ENCODE measurements at places on chromosomes 13 and 19. TPM values are rescaled to one million over a fixed set of nuclear protein-coding genes. Genes with fewer than 3 reads are reported as not detected.

CRX gene
- total RNA-seq = not detected

PROZ gene
- total RNA-seq = not detected

C19orf85 gene
- not detected for total RNA-seq

EDNRB gene
- total RNA-seq = 9.0 TPM

SHISA7 gene
- total RNA-seq = not detected

CEACAM16 gene
- not detected for total RNA-seq

OR4F17 gene
- 0.23 TPM for total RNA-seq

CEACAM5 gene
- 0.31 TPM for total RNA-seq

MUC16 gene
- total RNA-seq = under 0.01 TPM

SYNE4 gene
- total RNA-seq = 0.62 TPM

FUT1 gene
- 0.54 TPM for total RNA-seq

GRCh38 chr19:29264897-29265296, 51.9 kb upstream of the UQCRFS1 start:
- no peak for ATAC-seq

GRCh38 chr13:26509491-26509890, 48.0 kb upstream of the WASF3 start:
- peak; percentile 3 for ATAC-seq

DNA sequence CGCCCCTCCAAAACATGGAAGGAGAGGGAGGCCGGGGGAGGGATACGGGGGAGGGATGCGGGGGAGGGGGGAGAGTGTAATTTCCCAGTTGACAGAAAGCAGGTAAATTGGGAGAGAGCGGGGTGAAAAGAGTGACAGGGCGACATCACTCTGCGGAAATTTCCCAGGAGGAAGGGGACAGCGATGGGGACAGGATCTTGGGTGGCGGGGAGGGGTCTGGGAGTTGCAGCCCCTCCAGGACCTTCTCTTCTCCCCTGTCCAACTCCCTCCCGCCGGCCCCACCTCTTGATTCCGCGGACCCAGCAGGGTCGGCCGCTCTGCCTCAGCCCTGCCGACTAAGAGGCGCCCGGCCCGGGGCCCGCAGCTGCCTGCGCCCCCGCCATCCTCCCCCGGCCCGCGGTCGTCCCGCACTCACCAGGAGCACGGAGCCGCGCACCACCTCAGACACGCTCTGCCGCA, 108.0 kb upstream of the DOCK9 start:
- ATAC-seq = no peak

DNA sequence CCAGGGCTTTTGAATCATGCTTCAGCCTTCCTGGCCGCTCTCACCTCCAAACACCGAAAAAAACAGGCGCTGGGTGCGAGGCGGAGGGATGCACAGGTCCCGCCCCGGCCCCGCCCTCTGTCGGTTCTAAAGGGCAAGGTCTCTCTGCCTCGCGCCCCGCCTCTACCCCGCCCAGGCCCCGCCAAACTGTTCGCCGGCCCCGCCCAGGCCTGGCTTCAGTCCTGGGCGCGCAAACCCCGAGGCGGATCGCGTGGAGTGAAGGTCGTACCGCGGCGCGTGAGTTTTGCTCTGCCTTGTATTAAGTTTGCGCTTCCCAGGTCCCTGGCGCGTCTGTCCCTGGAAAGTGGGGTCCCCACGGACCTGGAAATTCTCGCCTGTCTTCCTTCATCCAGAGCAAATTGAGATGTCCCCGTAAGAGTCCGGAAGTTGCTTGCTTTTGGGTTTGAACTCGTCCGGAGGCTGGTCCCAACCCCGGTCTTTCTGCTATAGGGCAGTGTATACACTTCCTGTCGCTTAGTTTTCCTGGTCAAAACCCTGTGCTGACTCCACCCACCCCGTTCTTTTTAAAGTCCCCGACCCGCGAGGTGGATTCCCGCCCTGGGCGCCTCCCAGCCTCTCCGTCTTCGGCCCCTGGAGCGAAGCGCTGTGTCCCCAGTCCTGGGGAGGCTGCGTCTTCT, 8.4 kb downstream of the ZNF808 start:
- ATAC-seq = peak; percentile 97

DNA sequence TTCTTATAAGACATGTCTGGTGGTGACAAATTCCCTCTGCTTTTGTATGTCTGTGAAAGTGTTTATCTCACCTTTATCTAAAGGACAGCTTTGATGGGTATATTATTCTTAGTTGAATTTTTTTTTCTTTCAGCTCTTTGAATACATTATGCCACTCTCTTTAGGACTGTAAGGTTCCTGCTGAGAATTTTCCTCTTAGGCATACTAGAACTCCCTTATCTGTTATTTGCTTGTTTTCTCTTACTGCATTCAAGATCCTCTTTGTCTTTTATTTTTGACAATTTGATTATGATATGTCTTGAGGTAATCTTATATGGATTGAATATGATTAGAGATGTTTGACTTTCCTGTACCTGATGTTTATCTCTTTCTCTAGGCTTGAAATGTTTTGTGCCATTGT, 1328.4 kb downstream of the PCDH9 start:
- no peak for ATAC-seq

GRCh38 chr13:36862002-36862685, 43.1 kb downstream of the RFXAP start:
- ATAC-seq = peak; percentile 19

- no peak for ATAC-seq
Observed at GRCh38 chr13:103556681-103557080, 490.5 kb upstream of the SLC10A2 start.

GRCh38 chr19:31718032-31718431, 368.8 kb upstream of the TSHZ3 start:
- ATAC-seq = no peak

GRCh38 chr19:28185646-28186045, 1027.3 kb downstream of the UQCRFS1 start:
- no peak for ATAC-seq

- peak; percentile 57 for ATAC-seq
Observed at GRCh38 chr19:45323671-45324081, 1.0 kb upstream of the CKM start.

DNA sequence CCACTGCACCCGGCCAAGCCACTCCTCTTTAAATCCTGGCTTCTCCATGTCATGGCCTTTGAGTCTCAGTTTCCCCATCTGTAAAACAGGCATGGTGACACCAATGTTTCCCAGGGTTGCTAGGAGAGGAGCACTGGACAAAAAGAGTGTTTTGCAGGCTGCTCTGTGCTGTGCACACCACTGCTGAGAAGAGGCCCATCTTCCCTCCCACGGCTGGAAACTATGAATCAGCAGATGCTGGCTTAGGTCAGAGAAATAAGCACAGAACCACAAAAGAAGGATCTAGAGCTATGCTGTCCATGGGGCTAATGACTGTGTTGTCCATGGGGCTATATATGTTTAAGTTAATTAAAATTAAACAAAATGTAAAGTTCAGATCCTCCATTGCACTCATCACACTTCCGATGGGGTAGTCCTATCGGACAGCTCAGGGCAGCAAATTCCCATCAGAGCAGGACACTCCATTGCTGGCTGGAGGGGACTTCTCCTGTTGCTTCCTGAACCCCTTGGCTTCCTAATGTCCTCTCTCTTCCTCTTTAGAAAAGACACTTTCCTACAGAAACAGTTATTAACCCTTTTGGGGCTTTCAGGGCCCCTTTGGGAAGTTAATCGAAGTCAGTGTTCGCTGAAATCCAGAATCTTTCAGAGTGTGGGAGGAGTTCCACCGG, 37.1 kb downstream of the TSHZ3 start:
- no peak for ATAC-seq

- no peak for ATAC-seq
Observed at GRCh38 chr19:51794885-51795490, at the start of gene FPR3. FPR3 (plus strand) TSS chr19:51795157; CDS start chr19:51823749, 28,592 bp downstream.

GRCh38 chr19:18438331-18439024, 545 bp upstream of the ISYNA1 start:
- no peak for ATAC-seq

- no peak for ATAC-seq
Observed at GRCh38 chr19:33813391-33814101, 16.9 kb downstream of the KCTD15 start.

GRCh38 chr19:36245210-36246005, 30.5 kb downstream of the ZNF146 start:
- no peak for ATAC-seq

DNA sequence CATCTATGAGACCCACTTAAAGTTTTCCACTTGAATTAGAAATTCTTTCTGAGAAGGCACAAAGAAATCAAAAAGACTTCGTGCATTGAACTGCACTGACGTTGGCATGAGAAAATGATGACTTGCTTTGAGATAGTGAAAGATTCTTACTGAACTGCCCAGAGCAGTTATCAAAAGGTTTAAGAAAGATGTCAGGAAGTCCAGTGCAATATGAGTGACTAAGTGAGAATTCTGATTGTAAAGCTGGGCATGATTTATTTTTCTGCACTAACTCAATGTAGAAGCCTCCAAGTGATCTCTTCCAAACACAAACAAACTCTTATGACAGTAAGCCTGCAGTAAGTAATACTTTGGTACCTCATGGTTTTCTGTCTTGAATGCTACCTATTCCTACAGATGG, 52.1 kb downstream of the SERTM1 start:
- ATAC-seq = no peak

- peak; percentile 16 for ATAC-seq
Observed at GRCh38 chr13:85529218-85529594, 270.0 kb downstream of the SLITRK6 start.

DNA sequence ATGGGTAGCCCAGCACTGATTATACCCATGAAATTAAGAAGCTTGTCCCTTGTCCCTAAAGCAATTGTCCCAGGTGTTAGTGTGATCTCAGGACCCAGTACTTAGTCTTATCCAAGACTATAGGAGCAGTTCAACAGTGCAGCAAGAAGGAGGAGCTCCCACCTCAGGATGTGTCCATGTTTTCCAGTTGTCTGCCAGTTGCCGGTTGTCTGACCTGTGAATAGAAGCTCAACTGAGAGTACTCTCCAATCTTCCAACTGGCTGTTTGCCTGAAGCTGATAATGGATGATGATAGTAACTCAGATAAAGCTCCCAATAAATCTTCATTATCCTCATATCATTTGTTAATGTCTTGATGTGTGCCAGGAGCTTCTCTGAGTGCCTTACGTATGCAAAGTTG, 107.2 kb upstream of the HTR2A start:
- ATAC-seq = no peak

- no peak for ATAC-seq
Observed at GRCh38 chr13:103192511-103193135, 126.4 kb upstream of the SLC10A2 start.

DNA sequence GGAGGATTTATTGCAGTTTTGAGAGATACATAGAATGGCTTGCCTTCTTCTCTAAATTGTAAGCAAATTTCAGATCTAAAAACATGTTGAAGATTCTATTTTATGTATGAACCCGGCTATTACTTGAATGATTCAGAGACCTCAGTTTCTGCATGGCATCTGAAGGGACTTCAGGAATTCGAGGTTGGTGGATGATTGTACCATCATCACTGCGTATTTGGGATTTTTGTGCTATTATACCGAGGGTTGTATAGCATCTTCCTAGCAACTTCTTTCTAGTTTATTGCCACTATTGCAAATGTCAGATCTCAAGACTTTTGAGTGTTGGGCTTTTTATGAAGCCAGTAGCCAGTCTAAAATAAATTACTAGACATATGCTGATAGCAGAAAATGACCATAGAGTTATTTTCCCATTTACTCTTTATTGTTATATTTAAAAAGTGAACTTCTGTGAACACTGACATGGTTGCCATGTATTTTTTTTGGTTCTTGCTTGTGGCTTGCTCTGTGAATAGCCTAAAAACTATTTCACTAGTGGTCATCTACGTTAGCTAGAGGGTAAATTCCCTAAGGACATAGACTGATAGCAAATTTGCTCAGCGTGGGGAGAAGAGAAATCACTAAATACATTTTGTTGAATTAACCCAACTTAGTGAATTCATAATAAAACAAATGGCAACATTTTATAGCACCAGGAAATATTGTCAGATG, 70.6 kb upstream of the KLF12 start:
- no peak for ATAC-seq

DNA sequence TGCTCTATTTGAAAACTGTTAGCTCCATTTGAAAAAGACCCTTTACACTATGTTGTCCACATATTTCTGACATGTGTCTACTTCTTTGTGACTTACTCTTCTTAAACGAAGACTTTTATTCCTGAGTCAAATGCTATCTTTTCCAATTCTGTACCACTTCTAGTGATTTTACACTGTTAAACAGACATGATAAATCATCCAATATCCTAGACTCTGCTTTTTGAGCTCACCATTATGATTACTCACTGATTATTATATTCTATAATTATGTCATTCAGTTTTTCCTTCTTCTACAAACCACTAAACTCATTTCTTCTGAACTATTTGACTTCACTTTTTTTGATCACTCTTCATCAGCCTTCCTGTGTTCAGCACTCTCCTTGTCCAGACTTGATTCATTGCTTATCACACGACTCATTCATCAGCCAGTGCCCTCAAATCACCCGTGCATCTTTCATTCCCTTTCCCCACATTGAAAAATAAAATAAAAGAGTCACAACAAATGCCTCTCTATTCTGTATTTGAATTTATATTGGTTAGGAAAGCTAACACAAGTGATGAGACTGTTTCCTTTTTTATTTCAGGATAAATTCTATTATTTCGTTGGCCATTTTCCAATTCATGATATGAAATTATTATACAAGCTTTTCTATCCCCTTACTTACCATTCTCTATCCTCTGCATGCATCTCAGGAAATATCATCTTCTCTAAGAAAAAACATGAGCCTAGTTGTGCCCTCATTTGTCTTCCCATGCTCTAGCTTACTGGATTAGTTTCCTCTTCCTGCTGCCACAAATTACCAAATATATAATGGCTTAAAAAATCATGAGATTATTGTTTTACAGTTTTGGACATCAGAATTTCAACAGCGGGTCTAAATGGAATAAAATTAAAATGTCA, 1482.1 kb upstream of the MIR17HG start:
- ATAC-seq = no peak

- no peak for ATAC-seq
Observed at GRCh38 chr13:102913914-102914313, 68.1 kb downstream of the ERCC5 start.

- ATAC-seq = no peak
Observed at GRCh38 chr19:4477034-4477801, 5.1 kb downstream of the HDGFL2 start.

DNA sequence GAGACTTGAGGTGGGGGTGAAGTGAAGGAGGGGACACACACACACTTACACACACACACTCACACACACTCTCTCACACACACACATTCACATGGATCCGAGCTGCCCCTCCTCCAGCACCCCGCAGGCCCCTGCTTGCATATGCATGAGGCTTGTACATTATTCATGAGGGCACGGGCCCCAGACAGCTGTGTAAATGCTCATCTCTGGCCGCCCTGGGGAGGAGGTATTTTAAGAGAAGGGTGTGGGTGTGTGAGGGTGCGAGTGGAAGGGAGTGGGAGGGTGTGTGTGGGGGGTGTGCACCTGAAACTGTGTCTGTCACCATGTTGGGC, 2.4 kb downstream of the NCAN start:
- no peak for ATAC-seq

GRCh38 chr13:34167347-34167746, 349.4 kb downstream of the RFC3 start:
- no peak for ATAC-seq

- no peak for ATAC-seq
Observed at GRCh38 chr13:34035676-34036325, 217.9 kb downstream of the RFC3 start.

GRCh38 chr13:104608331-104608730, 1542.1 kb upstream of the SLC10A2 start:
- ATAC-seq = no peak

All from gastroesophageal sphincter (tissue), 4 donors.